ENCODE measurements at places on chromosomes 1 and 21.
A peak's percentile ranks its signal among the peaks of the same experiment; 100 is the strongest.

DNA sequence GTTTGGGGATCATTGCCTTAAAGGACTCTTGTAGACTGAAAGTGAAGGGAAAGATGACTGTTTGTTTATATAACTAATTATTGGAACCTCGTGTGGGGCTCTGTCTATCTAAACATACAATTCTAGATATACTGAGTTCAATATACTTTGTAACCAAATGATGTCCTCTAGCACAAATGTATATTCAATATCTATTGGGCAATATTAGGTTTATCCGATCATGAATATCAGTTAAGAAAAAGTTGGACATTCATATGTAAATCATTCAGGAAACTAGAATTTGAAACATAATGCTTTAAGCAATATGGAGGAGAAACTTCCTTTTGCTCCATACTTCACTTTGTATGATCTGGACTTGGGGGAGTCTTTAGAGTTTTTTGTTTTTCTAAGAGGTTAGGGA lies 8.9 kb upstream of the RC3H1 start:
- DNase-seq, result no peak

- no peak for DNase-seq
Measured at GRCh38 chr1:116031302-116031835, 55.1 kb downstream of the SLC22A15 start.

- DNase-seq, result no peak
Measured at GRCh38 chr21:43910460-43910859, 45.4 kb downstream of the AGPAT3 start.

DNA sequence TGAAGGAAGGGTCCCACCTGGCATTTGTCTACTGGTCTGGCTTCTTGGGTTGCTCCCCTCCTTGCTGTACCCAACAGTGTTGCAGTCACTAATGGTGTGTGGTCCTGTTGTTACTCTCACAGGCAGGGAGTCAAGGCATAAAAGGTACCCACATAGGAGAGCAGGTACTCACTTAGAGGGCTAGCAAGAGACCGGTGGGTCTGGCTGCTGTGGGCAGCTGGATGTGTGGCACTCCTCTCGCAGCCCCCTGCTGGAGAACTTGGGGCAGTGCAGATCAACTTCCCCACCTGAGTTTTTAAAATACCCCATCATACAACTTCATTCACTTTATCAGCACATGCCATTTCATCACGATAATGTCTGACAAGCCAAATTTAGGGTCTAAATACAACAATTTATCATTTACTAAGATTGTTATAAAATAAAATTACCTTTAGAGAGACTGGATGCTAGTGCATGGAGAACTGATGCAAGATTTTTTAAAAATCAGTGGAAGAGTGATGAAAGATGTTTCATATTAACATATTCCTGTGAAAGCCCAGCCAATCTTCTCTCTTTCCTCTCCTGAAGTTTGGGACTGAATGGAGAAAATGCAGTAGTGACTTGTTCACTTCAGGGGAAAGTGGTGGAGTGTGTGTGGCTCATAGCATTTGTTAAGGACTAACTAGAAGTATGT lies 42.8 kb downstream of the ACP6 start:
- peak; percentile 40 for DNase-seq

GRCh38 chr21:46366561-46366960 lies 42.6 kb downstream of the PCNT start:
- no peak for DNase-seq

GRCh38 chr1:44500181-44501046 lies 95.4 kb downstream of the RNF220 start:
- peak; percentile 13 for DNase-seq

DNA sequence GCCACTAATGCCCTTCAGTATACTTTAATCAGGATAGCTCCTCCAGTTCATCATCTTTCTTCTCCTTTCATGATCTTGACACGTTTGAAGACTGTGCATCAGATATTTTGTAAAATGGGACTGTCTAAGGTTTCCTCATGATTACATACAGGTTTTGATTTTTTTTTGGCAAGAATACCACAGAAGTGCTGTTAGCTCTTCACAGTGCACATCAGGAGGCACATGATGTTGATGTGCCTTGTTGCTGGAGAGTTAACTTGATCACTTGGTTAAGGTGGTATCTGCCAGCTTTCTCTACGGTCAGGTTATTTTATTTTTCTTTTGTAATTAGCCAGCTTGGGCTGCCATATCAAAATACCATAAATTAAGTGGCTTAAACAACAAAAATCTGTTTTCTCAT lies 128.6 kb upstream of the IVNS1ABP start:
- DNase-seq, result no peak

DNA sequence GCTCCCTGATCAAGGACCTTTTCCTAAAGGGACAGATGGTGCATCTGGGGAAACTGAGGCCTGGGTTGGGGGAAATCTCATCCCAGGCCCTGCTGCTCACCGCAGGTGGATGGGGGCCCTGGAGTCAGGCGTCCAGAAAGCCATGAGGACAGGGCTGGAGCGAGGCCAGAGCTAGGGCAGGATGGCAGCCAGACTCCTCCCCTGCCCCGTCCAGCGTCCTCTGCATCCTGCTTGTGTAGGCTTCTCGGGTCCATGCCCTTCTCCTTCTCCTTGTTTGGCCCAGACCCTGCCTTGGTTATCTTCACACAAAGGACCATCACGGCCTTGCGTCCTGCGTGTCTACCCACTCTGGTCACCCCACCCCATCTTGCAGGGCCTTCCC lies 43.0 kb downstream of the TRIM11 start:
- no peak for DNase-seq

- no peak for DNase-seq
Measured at GRCh38 chr1:244163861-244164510, 112.9 kb downstream of the ZBTB18 start.

DNA sequence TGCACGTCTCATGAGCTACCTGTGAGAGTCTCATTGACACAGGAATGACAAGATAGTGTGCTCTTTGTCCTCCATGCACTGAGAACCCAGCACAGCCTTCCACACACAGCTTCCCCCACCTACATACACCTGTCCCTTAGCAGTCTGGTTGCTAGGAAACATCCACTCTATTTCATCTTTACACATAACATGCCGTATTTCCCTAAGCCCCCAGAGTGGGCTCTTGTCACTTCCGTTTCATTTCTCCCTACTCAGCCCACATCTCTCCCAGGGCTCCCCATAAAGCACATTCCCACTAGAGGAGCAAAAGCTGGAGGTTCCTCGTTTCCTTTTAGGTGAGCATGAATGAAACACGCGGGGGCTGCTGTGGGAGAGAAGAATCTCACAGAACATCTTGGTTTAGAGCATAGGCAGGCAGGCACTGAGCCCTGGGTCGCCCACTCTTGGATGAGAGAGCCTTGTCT lies 137.1 kb downstream of the ETS2 start:
- no peak for DNase-seq

GRCh38 chr1:39026866-39027507 lies 837 bp downstream of the NDUFS5 start:
- no peak for DNase-seq

DNA sequence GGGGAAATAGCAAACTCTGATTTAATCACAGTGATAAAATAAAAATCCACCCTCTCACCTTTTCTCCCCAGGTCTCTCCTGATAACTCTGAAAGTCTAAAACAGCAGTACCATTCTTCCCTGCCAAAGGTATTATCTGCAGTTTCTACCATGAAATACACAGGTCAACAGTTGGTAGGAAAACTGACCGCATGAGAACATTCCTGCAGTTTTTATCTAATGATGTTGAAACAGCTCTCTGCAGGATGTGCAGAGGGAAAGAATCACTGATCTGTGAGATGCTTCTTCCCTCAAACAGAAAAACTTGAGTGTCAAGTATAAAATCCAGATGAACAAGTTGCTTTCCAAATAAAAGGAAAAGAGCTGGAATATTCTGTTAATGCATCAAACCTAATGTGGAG lies 39.1 kb downstream of the KCNJ6 start:
- no peak for DNase-seq

All from inflammatory macrophage (primary cell).